ENCODE measurements at places on chromosomes 1 and 21. TPM values are rescaled to one million over a fixed set of nuclear protein-coding genes. Genes with fewer than 3 reads are reported as not detected.

CFHR1 gene
- 0.74 TPM for total RNA-seq

DNA sequence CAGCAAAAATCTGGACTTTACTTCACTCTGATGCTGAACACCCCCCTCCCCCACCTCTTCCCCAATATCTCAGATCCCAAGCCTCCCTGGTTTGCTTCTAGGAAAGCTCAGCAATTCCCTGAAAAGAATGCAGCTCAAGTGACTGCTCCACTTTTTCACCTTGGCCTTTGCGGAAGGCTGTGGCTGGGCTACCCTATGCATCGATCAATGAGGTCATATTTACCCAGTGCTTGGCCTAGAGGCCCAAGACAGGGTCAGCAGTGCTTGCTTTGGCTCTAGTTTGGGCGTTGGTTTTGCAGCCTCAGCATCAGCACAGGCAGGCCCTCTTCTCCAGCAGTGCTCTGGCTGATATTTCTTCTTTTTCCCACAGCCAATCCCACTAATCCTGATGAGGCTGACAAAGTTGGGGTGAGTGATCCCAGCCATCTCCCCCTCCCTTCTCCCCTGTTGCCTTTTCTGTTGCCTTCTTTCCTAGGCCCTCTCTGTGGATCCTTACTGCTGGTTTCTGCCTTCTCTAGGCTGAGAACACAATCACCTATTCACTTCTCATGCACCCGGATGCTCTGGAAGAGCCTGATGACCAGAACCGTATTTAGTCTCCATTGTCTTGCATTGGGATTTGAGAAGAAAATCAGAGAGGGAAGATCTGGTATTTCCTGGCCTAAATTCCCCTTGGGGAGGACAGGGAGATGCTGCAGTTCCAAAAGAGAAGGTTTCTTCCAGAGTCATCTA, 14.2 kb downstream of the FCGR2B start:
- H3K36me3 ChIP-seq = no peaks in the 10 kb centered on the region
- DNase-seq = no peak
- no peak overlapping the region for H3K27ac ChIP-seq

- no peaks in the 10 kb centered on the region for H3K36me3 ChIP-seq
- H3K27ac ChIP-seq = no peak overlapping the region
- H3K27me3 ChIP-seq = no peaks in the 10 kb centered on the region
- H3K4me1 ChIP-seq = no peaks in the 10 kb centered on the region
- H3K4me3 ChIP-seq = no peak overlapping the region
Observed at GRCh38 chr1:46996659-46997281, 26.7 kb upstream of the CYP4X1 start.

DNA sequence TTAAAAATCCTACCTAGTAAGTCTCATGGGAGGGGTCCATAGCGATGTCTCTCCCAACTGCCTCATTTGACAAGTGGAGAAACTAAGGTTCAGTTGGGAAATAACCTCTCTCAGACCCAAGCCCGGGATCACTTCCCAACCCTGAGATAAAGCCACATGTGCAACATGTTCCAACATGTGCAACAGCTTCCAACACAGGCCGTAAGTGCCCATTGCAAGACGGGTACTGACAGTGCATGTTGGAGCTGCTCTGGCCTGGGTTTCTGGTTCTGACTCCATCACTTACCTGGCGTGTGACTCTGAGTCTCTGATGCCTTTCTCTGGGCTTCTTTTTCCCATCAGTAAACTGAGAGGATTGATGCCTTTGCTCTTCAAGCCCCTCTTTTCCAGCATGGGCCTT, 38.0 kb upstream of the FOXO6 start:
- H3K36me3 ChIP-seq = no peaks in the 10 kb centered on the region
- no peak for DNase-seq
- no peaks in the 10 kb centered on the region for H3K27me3 ChIP-seq

DNA sequence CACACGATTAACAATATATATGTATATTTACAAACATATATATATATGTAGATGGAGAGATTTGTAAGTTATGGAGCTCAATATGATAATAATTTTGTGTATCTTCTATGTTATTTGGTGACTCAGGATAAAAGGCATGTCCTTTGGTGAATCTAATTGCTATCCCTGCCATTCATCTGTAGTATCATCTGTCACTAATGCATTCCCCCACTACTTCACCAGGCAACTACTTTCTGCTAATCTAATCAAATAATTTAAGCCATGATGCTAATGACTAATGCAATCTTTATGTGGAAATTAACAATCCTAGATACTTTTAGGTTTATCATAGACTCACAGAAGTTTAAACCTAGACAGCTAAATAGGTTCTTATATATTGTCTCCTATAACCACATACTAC, 1074.5 kb downstream of the PLA2G4A start:
- no peaks in the 10 kb centered on the region for H3K27me3 ChIP-seq
- DNase-seq = no peak
- no peak overlapping the region for H3K27ac ChIP-seq
- no peaks in the 10 kb centered on the region for H3K4me1 ChIP-seq
- H3K4me3 ChIP-seq = no peak overlapping the region
- H3K36me3 ChIP-seq = no peaks in the 10 kb centered on the region

TAL1 gene
- 15.4 TPM for total RNA-seq

GRCh38 chr1:40338745-40339419, 21.8 kb upstream of the COL9A2 start:
- DNase-seq = peak; percentile 85
- H3K4me1 ChIP-seq = peaks cover 14% of the 10 kb centered on the region
- peaks cover 3% of the 10 kb centered on the region for H3K27me3 ChIP-seq
- H3K27ac ChIP-seq = peak overlapping the region; percentile 73
- H3K36me3 ChIP-seq = no peaks in the 10 kb centered on the region
- peak overlapping the region; percentile 19 for H3K4me3 ChIP-seq

GRIK1 gene
- total RNA-seq = not detected

TSPAN2 gene
- 4.3 TPM for total RNA-seq

DNA sequence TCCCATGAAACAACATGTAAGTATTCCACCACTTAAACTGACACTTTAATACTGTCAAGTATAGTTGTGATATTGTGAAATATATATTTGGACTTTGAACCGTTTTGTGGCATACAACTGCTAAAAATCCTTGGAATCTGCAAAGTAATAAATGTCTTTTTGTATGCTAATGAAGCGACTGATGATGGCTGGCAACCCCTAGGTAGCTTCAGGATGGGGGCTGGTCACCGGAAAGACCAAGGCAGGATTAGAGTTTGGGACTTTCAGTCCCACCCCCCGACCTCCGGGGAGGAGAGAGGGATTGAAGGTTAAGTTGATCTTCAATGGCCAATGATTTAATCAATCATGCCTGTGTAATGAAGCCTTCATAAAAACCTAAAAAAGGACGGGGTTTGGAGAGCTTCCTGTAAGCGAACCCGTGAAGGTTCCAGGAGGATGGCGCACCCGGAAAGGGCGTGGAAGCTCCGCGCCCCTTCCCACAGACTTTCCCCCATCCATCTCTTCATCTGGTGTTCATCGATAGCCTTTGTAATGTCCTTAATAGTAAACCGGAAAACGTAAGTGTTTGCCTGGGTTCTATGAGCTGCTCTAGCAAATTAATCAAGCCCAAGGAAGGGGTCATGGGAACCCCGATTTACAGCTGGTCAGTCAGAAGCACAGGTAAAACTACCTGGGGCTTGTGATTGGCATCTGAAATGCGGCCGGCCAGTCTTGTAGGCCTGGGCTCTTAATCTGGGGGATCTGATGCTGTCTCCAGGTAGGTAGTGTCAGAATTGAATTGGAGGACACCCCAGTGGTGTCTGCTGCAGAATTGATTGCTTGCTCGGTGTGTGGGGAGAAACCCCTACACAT, 1.8 kb upstream of the ZNF281 start:
- H3K4me1 ChIP-seq = peaks cover 37% of the 10 kb centered on the region
- H3K36me3 ChIP-seq = no peaks in the 10 kb centered on the region
- no peak for DNase-seq
- no peaks in the 10 kb centered on the region for H3K27me3 ChIP-seq
- no peak overlapping the region for H3K27ac ChIP-seq

- no peaks in the 10 kb centered on the region for H3K36me3 ChIP-seq
- H3K4me3 ChIP-seq = no peak overlapping the region
- H3K27ac ChIP-seq = peak overlapping the region; percentile 64
- H3K4me1 ChIP-seq = no peaks in the 10 kb centered on the region
- no peak for DNase-seq
- no peaks in the 10 kb centered on the region for H3K27me3 ChIP-seq
Observed at GRCh38 chr1:10814976-10815857, 18.8 kb upstream of the CASZ1 start.

DNA sequence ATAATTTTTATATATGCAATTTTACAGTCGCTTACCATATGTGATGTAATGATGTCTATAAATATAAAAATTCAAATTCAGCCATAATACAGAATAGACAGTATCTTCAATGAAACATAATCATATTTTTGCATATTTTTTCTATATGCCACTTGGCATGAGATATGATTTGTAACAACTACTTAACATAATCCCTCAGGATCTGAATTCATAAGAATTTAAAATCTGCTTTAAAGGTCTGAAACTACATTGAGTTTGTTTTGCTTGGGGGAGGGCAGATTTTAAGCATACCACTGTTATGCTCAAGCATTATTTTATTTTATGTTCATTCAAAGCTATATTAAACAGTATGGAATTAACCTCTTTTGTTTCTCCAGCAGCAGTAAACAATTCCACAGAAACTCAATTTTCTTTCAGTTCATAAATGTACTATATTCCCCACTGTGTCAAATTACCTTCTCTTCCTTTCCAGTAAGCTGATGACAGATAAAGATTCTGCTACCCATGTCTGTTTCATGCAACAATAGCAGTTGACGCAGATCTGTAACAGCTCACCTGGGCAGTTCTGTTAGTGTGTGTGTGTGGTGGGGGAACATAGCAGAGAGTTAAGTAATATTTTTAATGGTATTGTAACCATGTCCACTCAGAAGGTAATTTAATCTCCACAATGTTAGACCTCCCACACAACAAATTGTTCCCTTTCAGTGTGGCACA, 224.8 kb downstream of the NTNG1 start:
- no peaks in the 10 kb centered on the region for H3K4me1 ChIP-seq
- no peak overlapping the region for H3K27ac ChIP-seq
- H3K27me3 ChIP-seq = no peaks in the 10 kb centered on the region
- no peak overlapping the region for H3K4me3 ChIP-seq
- no peaks in the 10 kb centered on the region for H3K36me3 ChIP-seq

DNA sequence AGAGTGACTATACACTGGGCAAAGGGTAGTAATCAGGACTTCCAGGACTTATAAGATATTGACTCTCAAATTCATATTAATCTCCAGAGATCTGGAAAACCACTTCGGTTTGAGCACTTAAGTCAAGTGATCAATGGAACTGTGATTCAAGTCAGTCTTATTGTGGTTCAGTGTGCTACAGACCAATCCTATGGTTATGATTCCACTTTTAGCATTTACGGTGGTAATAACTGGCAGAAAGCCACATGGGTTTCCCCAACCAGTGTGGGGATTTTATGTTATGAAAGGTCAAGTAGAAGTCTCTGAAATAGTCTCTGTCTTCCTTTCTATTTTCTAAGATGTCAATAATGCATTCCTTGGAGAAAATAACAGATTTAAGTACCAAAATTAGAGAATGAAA, 151.3 kb upstream of the NEGR1 start:
- no peaks in the 10 kb centered on the region for H3K36me3 ChIP-seq
- DNase-seq = no peak
- H3K4me3 ChIP-seq = no peak overlapping the region

DNA sequence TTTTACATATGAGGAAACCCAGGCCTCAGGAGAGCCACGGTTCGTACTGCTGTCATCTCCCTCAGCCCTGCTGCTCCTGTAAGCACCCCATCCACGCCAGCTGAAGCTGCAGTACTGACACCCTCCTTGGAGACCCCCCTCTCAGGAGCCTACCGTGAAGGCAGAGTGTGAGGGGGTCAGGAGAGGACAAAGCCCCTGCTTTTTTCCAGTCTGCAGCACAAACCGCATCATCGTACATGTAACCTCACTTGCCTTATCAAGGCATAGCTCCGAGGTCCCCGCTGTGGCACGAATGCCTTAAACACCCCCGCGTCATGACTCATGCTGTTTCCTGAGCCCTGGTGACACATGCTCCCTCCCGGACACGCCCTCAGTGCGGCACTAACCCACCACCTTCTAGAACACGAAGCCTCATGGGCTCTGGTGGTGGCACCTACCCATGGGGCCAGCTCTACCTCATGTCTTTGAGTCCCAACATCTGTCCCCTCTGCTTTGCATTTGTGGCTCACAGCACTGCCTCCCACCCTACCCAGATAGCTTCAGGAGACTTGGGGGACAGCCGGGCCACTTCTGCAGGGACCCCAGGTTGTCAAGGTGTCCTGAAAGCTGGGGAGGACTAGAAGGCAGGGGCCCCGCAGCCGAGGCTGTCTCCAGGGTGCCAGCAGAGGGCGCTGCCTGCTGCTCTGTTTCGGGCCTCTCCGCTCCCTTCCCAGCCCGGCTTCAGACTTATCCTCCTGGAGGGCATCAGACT, 4.9 kb downstream of the SH3BGRL3 start:
- H3K4me1 ChIP-seq = peaks cover 93% of the 10 kb centered on the region
- H3K27me3 ChIP-seq = no peaks in the 10 kb centered on the region
- peak; percentile 85 for DNase-seq
- H3K27ac ChIP-seq = peak overlapping the region; percentile 60
- no peak overlapping the region for H3K4me3 ChIP-seq
- H3K36me3 ChIP-seq = peaks cover 20% of the 10 kb centered on the region

GRCh38 chr1:171426645-171427044, 58.7 kb upstream of the PRRC2C start:
- H3K4me3 ChIP-seq = no peak overlapping the region
- H3K4me1 ChIP-seq = no peaks in the 10 kb centered on the region
- no peaks in the 10 kb centered on the region for H3K36me3 ChIP-seq
- H3K27ac ChIP-seq = no peak overlapping the region
- H3K27me3 ChIP-seq = no peaks in the 10 kb centered on the region
- no peak for DNase-seq

PTPN7 gene
- 8.5 TPM for total RNA-seq

GRCh38 chr1:37461698-37462436, 12.5 kb upstream of the ZC3H12A start:
- H3K4me1 ChIP-seq = peaks cover 9% of the 10 kb centered on the region
- DNase-seq = no peak
- no peak overlapping the region for H3K4me3 ChIP-seq
- H3K27ac ChIP-seq = no peak overlapping the region

GRCh38 chr1:25107643-25108010, 124.7 kb downstream of the SYF2 start:
- no peak overlapping the region for H3K4me3 ChIP-seq
- peaks cover 25% of the 10 kb centered on the region for H3K27me3 ChIP-seq
- H3K4me1 ChIP-seq = no peaks in the 10 kb centered on the region
- H3K36me3 ChIP-seq = no peaks in the 10 kb centered on the region
- no peak overlapping the region for H3K27ac ChIP-seq

DNA sequence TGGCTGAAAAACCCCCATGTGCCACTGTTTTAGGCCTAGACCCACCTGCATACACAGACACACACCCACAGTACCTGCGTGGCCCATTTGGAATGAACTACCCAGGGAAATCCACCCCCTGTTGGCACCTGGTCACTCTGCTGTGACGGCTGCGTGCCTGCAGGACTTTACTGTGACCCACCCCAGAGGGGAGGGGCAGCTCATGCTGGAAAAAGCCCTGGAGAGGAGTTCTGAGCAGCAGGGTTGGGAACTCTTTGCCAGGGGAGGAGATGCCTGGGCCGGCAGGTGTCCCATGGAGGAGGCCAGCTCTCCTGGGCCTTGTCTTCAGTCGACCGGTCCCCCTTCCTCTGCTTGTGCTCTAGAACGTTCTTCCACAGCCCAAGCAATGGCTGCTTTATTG, 87.3 kb upstream of the CSF3R start:
- no peaks in the 10 kb centered on the region for H3K4me1 ChIP-seq
- H3K27me3 ChIP-seq = peaks cover 32% of the 10 kb centered on the region
- no peak overlapping the region for H3K4me3 ChIP-seq
- DNase-seq = peak; percentile 39

GRCh38 chr21:39121600-39122355, 61.5 kb downstream of the PSMG1 start:
- no peaks in the 10 kb centered on the region for H3K27me3 ChIP-seq
- H3K4me3 ChIP-seq = no peak overlapping the region
- H3K36me3 ChIP-seq = no peaks in the 10 kb centered on the region
- no peak for DNase-seq
- H3K4me1 ChIP-seq = peaks cover 10% of the 10 kb centered on the region
- no peak overlapping the region for H3K27ac ChIP-seq

Data from lower lobe of right lung (tissue), 2 donors.